ENCODE measurements at places on chromosomes 16 and 17.

DNA sequence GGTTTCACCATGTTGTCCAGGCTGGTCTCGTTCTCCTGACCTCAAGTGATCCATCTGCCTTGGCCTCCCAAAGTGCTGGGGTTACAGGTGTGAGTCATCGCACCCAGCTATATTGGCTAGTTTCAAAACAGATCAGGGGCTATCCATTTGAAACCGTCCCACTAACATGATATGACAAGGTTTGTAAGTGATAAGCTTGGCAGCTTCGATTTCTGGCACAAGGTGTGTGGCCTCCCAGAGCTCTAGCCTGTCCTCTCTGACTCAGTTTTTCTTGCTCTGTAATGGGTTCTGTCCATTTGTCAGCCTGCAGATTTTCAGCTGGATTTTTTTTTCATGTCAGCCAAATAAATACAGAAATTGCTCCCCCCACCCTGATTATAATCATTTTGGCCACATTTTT is 31.8 kb upstream of the TENT4B start:
- DNase-seq = no peak

- no peak for DNase-seq
These were observed 7.5 kb downstream of the CD300LG start for GRCh38 chr17:43854498-43854897.

DNA sequence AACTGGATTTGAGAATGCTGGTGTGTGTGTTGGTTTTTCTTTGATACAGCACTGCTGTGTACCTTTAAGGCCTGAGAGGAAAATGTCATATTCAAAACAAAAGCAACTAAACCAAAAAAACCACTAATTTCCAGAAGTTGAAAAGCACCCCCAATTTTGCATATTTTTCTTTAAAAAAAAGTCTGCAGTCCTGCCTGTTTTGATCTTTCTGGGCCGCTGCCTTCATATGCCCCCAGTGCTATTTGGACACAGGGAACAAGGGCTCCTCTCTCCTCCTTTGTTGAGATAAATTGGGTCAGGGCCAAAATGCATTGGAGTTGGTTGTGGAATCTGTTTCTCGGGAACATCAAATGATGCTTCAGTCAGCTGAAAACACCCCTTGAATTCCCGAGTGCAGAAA is 26.9 kb downstream of the GPT2 start:
- no peak for DNase-seq

- DNase-seq = no peak
These were observed 48.6 kb upstream of the ZFHX3 start for GRCh38 chr16:73096510-73096909.

GRCh38 chr16:69936751-69937211 is 14.4 kb upstream of the CLEC18A start:
- DNase-seq = no peak

- no peak for DNase-seq
These were observed 12.4 kb downstream of the MPO start for GRCh38 chr17:58268326-58268725.

DNA sequence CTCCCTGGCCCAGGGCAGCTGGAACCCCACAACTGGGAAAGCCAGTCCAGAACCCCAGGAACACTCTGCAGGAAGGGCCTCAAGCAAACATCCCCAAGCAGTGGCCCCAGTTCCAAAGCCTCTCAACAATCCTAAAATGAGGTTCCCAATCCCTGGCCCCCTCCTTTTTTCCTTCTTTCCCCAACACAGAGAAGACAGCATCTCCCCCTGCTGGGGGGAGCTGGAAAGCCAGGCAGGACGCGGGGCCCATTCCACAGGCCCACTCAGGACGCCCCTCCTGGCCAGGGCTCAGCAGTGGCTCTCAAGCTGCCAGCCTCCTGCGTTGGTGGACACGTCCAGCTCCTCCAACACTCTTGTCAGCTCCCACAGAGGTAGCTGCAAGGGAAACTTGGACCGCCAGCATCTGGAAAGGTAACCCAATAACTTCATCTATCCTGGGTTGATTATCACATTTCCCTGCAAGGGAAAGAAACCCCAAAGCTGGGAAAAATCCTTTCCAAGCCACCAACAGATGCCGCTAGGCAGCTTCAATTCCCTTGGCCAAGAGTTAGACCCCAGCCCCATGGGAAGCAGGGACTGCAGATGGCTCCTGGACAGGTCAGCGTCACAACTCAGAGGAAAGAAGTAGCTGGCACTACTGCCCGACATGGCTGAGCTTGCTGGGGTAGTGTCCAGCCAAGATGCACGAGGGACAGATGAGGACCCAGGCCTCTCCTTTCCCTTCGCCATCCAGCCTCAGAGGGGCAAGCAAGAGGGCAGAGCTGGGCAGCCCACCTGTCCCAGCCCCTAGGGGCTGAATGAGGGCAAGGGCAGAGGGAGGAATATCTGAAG is 7.6 kb downstream of the HDAC5 start:
- DNase-seq = no peak

GRCh38 chr16:21336231-21336630 is 58.1 kb upstream of the CRYM start:
- DNase-seq = no peak

DNA sequence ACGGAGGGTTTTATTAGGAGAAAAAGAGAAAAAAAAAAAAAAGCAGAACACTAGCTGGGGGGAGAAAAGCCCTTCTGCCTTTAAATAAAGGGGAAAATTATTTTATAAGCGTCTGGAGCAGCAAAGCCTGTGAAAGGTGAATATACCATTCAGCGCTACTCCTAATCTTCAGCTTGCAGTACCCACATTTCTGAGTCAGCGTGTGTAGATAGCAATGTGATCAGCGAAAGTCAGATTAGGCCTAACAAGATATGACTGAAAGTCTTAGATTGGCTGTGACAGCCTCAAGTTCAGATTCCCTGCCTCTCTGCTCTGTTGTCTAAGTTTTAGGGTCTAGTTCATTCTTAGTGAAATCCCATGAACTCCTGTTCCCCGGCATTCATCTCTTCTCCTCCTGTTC is 279.5 kb downstream of the TMEM114 start:
- DNase-seq = no peak

- no peak for DNase-seq
These were observed 34.7 kb downstream of the ANKRD40 start for GRCh38 chr17:50672831-50673551.

DNA sequence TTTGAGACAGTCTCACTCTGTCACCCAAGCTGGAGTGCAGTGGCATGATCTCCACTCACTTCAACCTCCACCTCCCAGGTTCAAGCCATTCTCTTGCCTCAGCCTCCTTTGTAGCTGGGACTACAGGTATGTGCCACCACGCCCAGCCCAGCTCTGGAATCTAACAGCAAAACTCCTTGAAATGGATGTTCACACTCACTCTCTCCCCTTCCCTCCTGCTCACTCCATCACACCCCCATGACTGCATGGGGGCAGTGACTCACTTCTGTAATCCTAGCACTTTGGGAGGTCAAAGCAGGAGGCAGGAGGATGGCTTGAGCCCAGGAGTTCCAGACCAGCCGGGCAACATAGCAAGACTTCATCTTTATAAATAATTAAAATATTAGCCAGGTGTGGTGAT is 11.1 kb upstream of the TFAP4 start:
- DNase-seq = no peak

- no peak for DNase-seq
These were observed 815 bp downstream of the ATAD5 start for GRCh38 chr17:30832438-30833124.

DNA sequence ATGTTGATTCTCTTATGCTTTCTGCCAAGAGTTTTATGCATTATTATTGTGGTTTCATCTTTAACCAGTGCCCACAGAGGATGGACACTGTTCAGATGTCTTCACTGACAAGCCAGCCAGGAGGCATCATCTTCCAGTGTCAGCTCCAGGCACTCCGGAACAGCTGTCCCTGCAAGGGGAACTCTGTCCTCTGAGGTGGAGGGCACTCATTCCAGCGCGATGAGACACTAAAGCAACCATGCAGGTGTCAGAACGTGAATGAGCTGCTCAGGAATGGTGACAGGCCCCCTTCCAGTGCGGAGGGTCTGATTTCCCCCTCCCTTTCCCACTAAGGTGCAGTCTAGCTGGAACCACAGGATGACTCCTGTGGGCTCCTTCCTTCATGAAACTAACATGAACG is 117.5 kb downstream of the NOG start:
- DNase-seq = no peak

DNA sequence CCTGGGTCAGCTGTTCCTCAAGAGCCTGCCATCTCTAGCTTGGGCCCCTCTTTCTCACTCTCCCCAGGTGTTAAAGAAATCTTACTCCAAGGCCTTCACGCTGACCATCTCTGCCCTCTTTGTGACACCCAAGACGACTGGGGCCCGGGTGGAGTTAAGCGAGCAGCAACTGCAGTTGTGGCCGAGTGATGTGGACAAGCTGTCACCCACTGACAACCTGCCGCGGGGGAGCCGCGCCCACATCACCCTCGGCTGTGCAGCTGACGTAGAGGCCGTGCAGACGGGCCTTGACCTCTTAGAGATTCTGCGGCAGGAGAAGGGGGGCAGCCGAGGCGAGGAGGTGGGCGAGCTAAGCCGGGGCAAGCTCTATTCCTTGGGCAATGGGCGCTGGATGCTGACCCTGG is 6.8 kb downstream of the CNP start:
- DNase-seq = no peak

DNA sequence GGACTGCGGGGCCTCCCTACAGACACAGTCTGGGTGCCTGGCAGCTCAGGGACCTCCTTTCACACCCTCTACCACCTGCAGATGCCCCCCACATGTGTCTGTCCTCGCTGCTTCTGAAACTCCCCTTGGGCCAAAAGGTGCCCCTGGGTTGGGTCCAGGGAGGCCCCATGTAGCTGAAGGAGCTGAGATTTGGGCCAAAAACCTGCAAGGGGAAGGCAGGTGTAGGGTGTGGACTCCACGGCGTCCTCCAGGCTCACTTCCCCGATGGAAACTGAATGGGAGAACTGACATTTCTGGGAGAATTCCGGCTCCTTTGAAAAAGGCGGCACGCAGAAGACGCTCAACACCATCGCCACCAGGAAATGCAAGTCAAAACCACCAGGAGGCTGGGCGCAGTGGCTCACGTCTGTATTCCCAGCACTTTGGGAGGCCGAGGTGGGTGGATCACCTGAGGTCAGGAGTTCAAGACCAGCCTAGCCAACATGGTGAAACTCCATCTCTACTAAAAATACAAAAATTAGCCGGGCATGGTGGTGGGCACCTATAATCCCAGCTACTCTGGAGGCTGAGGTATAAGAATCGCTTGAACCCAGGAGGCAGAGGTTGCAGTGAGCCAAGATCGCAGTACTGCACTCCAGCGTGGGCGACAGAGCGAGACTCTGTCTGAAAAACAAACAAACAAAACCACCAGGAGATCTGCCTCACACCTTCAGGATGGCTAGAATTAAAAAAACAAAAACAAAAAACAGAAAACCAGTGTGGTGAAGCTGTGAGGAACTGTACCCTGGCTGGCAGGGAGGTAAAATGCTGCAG is 13.2 kb upstream of the BAIAP2 start:
- DNase-seq = no peak

- no peak for DNase-seq
These were observed 147.6 kb downstream of the C16orf95 start for GRCh38 chr16:87169509-87169995.

DNA sequence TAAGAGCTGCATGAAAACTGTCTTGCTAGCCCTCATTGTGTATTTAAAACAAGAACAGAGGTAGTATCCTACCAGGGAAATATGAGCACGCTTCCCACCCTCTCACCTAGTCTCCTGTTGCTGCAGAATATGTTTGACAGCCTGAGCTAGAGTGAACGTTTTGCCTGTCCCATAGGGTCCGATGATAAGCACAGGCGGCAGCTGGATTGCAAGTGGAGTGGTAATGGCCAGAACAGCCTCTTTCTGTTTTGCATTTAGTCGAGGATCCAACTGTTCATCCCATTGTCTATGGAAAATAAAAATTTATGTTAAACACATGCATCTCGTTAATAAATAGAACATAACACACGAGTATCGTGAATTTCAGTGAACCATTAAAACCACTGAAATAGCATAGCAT is 84.2 kb downstream of the HELZ start:
- DNase-seq = no peak

DNA sequence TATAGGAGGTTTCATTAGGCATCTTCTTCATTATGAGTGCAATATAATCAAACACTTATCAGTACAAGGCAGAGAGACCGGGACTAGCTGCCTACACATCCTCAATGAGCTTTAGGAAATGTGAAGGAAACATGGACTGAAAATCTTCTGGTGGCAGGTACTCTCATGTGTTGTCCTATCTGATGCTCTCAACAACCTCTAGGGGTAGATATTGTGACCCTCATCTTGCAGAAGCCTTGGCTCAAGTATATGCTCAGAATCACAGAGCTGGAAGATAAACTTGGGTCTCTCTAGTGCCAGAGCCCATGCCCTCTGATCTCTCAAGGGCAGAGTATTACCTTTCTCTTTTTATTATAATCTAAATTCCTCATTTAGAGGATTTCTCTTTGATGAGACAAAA is 181.6 kb upstream of the C17orf78 start:
- DNase-seq = no peak

GRCh38 chr16:56625943-56626654 is 518 bp downstream of the MT1E start:
- no peak for DNase-seq

- no peak for DNase-seq
These were observed 308.3 kb upstream of the CDH5 start for GRCh38 chr16:66058172-66058691.

DNA sequence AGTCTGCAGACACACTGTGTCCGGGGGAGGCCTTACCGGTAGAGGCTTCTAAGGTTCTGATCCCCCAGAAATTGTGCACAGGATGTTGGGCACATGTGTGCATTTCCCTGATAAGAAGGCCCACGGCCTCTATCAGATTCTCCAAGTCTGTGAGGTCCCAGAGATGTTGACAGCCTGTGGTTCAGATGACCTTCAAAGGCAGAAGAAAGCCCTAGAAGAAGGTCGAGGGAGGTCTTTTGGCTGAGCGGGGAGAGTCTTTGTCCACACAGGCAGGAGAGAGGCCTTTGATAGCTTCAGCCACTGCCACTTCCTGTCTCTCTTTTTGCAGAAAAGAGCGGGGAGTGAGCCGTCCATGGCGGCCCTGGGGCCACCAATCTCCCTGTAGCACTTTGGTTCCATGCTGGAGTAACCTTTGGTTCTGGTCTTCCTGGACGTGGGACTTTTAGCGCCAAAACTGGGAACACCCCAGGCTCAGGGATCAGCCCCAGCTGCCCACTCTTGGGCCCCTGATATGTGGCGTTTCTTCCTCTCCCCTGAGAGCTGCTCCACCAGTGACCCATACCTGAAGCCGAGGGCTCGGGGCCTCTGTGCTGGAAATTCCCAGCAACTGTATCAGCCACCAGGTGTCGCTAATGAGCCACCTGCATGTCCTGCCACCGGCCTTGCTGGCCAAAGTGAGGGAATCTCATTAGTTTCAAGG is 28.1 kb upstream of the LGALS9 start:
- no peak for DNase-seq

- DNase-seq = no peak
These were observed 15.7 kb upstream of the RNF222 start for GRCh38 chr17:8413328-8413727.

- DNase-seq = no peak
These were observed 327.9 kb downstream of the SLC39A11 start for GRCh38 chr17:72764632-72765041.
